MV-4-11 (cell line): ENCODE measurements at places on chromosomes 3 and 15.

DNA sequence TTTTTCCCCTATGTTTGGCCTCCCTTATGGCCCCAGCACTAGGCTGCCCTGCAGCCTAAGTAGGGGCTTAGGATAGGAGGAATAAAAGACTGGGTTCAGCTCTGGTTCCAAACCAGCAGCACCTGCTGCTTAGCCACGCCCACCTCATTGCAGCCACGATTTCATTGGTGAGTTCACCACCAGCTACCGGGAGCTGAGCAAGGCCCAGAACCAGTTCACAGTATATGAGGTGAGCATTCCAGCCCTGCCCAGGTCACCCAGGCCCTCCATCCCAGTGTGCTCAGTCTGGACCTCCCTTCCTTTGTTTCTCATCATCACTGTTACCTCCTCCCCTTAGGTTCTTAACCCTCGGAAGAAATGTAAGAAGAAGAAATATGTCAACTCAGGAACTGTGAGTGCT lies 11.5 kb downstream of the CPNE9 start:
- DNase-seq: no peak

GRCh38 chr15:35379972-35380371 lies 166.0 kb downstream of the DPH6 start:
- no peak for DNase-seq

GRCh38 chr15:40590667-40591050 lies 3.4 kb upstream of the KNL1 start:
- peak; percentile 25 for DNase-seq

DNA sequence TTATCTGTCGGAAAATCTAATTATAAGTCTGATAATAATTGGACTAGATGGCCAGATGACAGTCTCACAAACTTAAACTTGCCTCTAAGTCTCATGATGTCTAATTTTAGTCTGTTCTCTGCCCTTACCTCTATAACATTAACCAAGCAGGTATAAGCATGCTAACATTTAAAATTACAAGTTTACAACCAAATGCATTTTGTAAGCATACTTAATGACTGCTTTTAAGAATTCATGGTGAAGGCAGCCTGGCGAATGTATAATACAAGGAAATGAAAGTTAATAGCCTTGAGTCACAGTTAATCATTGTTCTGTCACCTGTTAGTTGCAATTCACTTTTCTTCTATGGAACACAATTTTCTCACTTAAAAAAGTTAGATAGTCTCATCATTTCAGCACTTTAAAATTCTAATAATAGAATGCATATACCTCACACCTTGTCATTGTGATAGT lies 16.5 kb downstream of the BCHE start:
- no peak for DNase-seq

- DNase-seq: peak; percentile 58
Measured at GRCh38 chr15:90592131-90592881, 62.6 kb downstream of the CRTC3 start.
